ENCODE measurements at places on chromosomes 1 and 21.

GRCh38 chr1:78280626-78281025 is 210.1 kb upstream of the PTGFR start:
- no peak for DNase-seq

GRCh38 chr1:207988326-207989165 is 77.6 kb upstream of the CD34 start:
- peak; percentile 45 for DNase-seq

DNA sequence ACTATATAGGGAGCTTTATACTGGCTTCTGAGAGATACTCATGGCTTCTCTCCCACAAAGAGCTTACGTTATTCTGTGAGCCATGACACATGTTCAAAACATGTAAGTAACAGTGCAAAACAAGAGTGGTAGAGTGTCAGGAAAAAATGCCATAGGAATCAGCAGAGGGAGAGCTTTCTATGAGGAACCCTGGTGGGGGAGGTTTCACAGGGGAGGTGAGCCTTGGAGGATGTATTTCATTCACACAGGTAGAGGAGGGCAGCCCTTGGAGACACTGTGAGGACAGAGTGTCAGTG is 72.7 kb upstream of the LYST start:
- DNase-seq = no peak

DNA sequence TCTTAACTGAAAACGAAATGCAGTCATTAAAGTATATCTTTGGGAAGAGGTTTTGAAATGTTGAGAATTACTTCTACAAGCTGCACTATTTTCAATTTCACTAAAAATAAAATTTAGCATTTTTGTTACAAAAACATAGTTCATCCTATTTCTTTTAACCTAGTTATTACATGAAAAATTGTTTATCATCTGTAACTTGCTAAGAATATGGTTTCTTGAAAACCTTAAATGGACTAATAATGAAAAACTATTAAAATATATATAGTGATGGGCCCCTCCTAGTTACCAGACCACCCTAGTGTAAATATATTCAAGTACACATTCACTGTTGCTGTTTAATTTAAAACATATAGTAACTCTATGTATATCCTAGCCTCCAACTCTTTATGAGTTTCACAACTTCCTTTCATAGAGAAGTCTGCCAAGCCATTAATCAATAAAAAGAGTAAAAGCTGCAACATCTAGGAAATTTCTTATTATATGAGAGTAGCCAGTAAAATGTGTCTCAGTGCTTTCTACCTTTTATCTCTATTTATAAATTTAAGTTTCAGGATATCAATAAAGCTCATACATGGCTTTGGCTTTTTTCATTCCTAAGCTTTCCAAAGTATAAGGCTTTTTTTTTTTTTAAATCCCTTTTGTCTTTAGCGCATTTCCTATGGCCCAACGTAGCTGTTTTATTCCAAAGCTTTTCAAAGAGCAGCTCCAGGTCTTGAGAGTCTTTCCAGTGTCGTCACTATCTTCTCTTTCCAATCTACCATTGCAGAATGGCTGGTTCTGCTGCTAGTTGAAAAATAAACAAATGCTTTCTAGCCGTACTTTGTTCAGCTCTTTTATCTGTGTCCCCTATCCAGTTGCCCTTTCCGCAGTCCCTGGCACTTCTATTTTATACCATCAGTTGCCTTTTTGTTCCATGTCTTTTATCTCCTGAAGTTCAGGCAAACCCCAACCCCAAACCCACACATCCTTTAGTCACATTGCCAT is 6.5 kb downstream of the IRF2BP2 start:
- no peak for DNase-seq

DNA sequence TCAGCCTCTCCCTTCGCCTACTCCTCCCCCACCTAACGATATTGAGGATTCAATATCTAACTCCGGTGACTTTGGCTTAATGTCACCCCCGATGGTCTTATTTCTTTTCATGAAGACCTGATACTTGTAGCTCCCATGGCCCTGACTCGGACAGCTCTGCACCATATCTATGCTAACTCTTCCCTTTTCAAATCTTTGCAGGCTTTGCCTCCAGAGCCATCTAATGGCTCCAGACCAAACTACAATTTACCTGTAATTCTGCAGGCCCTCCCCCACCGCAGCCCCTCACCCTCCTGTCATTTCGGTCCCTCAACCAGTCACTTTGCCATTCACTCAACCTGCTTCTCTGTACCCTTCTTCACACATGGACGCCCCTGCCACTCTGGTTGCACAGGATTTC is 7.9 kb upstream of the GSTM5 start:
- no peak for DNase-seq

DNA sequence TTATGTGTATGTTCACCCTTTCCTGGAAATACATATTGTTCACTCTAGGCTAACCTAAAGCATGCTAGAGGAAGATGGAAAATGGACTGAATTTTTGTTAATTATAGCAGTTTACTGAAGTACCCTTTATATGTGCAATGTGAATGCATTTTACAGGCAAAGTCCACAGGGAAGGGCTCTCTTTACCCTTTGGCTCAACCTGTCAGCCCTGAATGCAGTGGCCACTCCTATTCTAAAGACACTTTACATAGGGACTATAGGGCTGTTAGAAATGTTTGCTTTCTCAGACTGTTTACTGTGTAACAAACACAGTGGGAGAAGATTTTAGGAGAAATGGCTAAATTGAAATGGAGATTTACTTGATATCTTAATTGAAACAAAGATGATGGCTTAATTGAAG is 78.5 kb downstream of the BRINP2 start:
- DNase-seq = no peak

GRCh38 chr1:175564723-175565122 is 178.7 kb downstream of the TNR start:
- no peak for DNase-seq

GRCh38 chr1:155912056-155912536 is 947 bp upstream of the RIT1 start:
- no peak for DNase-seq

DNA sequence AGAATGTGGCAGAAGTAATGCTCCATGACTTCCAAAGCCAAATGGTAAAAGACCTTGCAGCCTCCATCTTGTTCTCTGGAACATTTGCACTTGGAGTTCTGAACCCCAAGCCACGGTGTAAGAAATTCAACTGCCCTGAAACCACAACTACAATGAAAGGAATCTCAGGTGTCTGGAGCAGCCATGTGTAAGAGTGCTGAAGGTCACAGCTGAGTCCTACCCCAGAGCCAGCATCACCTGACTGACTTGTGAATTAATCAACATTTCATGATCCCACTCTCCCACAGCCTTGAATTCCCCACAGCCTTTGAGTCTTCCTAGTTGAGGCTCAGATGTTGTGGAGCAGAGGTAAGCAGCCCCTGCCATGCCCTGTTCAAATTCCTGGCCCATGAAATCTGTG is 192.8 kb upstream of the CAMK1G start:
- DNase-seq = no peak

DNA sequence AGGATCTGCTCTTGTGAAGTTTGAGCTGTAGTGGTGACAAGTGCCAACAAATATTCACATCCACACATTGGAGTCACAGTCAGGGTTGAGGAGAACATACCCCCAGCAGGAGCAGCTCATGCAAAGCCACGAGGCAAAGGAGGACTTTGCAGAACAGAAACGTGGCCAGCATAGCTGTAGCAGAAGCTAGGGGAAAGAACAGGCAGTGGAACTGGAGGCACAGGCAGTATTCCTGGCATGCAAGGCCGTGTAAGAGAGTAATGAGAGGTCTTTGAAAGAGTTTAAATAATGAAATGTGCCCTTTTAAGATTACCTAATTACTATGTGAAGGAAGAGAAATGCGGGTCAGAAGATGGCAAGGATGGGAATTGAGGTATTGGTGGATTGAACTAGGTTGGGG is 40.9 kb upstream of the IKBKE start:
- DNase-seq = no peak

DNA sequence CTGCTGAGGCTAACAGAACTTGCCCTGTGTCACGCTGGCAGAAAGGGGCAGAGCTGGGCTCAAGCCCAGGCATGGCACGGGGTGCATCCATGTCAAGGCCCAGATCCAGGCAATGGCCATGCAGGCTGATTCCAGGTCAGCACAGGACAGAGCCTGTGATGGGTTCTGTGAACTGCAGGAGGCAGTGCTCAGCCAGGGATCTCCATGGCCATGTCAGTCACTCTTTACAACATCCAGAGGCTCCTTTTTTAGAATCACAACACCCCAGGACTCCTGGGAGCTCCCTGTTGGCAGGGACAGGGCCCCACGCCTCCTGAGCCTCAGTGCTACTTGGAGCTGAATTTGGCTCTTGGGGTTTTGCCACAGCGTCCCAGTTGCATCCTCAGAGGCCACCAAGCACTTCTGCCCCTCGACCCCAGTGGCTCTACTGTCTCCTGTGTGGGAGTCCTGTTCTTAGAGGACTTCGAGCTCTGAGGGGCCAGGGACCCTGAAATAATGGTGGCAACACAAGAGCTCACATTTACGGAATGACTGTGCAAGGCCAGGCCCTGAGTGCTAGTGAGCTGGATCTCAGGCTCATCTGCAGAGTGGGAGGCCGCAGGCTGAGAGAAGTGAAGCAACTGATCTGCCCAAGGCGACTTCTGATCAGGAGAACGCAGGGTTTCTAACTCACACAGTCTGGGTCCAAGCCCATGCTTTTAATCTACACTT is 211.5 kb downstream of the TRABD2B start:
- DNase-seq = peak; percentile 42

GRCh38 chr1:14724678-14725077 is 126.2 kb downstream of the KAZN start:
- no peak for DNase-seq
